ENCODE measurements at places on chromosomes 6 and 20.

GRCh38 chr6:35087361-35088280 lies 53.5 kb downstream of the TCP11 start:
- no peak for DNase-seq

DNA sequence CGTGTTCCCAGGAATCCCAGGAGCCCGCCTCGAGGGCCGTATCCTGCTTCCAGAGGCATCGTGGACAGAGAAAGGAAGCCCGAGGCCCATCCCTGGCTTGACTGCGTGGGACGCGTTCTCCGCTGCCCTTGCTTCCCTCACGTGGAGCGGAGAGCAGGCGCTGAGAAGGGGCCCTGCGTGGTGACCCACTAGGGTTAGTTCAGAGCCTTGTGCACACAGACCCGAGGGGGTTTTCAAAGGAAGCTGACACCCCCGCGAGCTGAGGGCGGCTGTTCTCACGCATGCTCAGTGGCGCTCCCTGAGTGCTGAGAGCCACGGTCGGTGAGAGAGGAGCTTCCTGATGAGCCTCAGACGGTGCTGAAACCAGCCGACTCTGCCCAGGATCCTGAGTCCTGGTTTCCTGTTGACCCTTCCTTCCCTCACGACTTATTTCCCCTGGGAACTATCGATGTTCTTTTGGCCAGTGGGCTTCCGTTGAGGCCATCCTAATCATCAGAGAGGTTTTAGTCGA lies 28.9 kb upstream of the CCR6 start:
- DNase-seq: no peak

GRCh38 chr6:30775104-30775503 lies 30.8 kb upstream of the IER3 start:
- no peak for DNase-seq

DNA sequence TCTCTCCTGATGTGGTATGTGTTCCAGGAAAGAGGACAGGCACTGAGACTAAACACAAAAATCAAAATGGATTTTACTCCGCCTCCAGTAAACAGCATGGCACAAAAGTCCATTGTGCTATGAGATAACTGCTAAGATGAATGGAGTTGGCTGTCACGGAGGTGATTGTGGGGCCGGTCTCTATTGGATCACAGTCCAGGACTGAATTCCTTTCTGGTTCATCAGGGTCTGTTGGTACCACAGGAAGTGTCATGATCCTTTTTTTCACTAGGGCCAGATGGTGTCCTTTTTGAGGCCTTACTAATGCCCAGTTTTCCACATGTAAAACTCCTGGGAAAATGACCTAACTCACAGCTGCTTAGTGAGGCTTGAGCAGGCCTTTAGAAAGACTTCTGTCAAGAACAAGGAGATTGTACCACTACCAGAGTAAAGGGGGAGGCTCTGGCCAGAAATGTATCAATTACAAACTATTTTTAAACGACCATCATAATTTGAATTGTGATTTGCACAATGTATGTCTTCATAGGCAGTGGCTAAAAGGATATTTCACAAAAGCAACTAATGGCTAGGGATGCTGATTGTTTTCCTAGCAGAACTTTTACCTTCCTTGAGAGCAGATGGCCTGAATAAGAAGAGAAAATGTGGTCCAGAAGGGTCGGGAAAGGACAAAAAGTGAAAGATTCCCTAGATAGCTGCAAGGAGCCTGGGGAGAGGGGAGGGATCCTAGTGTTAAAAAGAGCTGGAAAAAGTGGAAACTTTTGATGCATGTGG lies 192.2 kb upstream of the POU3F2 start:
- DNase-seq: peak; percentile 38

DNA sequence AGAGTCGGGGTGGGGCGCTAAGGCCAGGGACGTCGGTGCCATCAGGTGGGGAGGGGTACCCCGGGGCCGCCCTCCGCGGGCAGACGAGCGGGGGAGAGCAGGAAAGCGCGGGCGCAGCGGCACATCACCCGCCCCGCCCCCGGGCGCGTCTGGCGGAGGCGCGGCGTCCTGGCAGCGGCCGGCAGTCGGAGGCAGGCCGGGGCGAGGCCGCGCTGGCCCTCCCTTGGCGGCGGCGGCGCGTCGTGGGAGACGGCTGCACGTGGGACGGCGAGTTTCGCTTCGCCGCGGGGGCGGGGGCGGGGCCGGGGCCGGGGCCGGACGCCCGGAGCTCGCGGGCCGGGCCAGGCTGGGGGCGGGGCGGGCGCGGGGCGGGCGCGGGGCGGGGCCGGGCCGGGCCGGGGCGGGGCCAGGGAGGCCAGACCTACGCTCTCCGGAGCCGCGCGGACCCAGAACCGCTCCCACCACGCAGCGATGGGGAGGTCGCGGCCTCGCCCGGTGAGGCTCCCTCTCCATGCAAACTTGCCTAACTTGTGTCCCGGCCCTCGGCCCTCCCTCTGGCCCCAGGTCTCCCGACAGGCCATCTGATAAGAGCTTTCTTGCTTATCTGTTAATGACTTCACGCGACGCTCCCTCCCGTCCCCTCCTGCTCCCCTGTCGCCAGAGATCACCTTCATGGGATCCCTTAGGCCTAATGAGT lies 12.5 kb downstream of the ITPR3 start:
- DNase-seq: peak; percentile 1

DNA sequence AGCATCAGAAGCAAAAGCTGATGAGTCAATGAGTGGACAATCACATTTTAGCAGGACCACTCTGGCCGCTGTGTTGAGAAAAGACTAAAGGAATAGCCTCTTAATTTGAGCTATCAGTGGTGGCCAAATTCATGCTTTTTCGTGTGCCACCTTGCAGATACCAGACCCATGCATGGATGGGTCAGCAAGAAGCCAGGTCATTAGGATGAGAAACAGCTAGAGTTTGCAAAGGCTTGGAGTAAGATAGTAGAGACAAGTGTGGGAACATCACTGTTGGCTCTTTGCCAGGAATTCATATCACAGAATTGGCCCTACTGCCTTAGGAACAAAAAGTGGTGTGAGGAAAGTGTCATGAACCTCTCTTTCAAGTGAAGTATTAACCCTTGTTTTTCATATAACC lies 25.5 kb downstream of the MRAP2 start:
- DNase-seq: no peak

GRCh38 chr6:168638468-168639271 lies 197.7 kb downstream of the SMOC2 start:
- DNase-seq: no peak

GRCh38 chr6:168906391-168906790 lies 347.3 kb downstream of the THBS2 start:
- no peak for DNase-seq

- no peak for DNase-seq
Observed at GRCh38 chr6:105760746-105761145, 325.4 kb upstream of the PRDM1 start.

GRCh38 chr20:3661814-3662665 lies 1.2 kb downstream of the GFRA4 start:
- DNase-seq: no peak

DNA sequence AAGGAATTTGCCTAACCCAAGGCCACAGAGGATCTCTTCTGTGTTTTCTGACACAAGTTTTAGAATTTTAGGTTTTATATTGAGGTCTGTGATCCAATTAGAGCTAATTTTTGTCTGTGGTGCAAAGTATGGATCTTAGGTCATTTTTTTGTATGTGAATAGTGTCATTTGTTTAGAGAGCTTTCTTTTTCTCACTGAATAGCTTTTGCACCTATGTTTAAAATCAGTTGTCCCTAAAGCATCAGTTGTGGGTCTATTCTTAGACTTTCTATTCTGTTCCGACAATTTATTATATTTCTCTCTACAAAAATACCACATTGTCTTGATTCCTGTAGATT lies 341 bp upstream of the MCM9 start:
- no peak for DNase-seq

DNA sequence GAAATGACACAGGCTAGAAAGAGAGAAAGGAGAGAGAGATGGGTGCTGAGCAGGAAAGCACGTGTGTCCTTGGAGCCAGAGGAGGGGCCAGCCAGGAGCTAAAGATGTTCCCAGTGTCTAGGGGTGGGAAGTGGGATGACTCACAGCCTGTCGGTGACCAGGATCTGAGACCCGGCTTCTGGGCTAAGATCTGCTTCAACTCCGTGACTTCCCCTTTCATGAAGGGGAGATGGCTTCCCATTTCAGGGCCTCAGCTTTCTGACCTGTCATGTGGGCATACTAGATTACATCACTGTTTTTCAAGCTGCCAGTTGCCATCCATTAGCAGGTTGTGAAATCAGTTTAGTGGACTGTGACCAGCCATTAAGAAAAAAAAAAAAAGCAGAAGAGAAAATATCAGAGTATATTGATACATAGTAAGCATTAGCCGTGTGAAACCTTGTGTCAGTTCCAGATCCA lies 5.4 kb downstream of the TGM3 start:
- peak; percentile 13 for DNase-seq

GRCh38 chr20:59805786-59806577 lies 127.5 kb downstream of the SYCP2 start:
- DNase-seq: no peak

DNA sequence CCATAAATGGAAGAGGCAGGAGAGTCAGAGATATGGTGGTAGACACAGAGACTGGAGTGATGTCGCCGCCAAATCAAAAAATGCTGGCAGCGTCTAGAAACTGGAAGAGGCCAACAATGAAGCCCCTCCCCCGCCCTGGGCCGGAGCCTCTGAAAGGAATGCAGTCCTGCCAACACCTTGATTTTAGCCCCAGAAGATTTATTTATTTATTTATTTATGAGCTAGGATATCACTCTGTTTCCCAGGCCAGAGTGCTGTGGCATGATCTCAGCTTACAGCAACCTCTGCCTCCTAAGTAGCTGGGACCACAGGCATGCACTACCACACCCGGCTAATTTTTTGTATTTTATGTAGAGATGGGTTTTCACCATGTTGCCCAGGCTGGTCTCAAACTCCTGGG lies 82.6 kb upstream of the CCDC167 start:
- DNase-seq: no peak

DNA sequence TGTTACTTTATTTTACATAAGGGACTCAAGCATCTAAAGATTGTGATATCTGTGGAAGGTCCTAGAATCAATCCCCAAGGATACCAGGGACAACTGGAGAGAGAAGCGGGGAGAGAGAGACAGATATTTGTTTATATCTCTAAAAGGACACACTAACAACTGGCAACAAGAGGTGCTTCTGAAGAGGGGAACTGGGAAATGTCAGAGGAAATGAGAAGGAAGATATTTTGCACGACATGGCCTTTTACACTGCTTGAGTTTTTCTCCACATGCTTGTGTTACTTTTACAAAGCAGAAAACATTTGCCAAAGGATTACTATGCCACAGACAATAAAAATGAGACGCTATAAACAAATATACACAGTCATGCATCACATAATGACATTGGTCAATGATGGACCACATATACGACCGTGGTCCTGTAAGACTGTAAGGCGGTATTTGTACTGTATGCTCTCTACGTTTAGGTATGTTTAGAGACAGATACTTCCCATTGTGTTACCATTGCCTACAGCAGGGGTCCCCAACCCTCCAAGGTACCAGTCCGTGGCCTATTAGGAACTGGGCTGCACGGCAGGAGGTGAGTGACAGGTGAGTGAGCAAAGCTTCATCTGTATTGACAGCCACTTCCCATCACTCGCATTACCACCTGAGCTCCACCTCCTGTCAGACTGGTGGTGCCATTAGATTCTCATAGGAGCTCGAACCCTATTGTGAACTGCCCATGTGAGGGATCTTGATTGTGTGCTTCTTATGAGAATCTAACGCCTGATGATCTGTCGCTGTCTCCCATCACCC lies 64.6 kb upstream of the PTPN1 start:
- no peak for DNase-seq

- DNase-seq: no peak
Observed at GRCh38 chr6:170045563-170045960, 245.3 kb downstream of the DLL1 start.

- DNase-seq: no peak
Observed at GRCh38 chr6:20033697-20034407, 178.4 kb downstream of the MBOAT1 start.

- peak; percentile 81 for DNase-seq
Observed at GRCh38 chr6:161228921-161229591, 44.8 kb downstream of the AGPAT4 start.

DNA sequence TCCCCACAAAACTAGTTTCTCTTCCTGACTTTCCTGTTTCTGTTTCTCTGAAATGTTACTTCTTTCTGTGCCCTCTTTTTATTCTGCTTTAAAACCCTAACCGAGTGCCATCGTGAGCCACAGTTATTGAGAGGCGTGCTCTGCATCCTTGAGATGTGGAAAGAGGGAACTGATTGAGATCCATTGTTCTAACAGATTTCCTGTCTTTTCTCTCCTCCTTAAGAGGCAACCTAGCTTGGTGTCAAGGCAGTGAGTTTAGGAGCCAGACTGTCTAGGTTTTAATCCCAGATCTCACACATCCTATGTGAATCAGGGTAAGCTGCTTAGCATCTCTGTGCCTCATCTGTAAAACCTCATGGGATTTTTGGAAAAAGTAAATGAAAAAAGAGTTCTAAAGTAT lies 57.5 kb downstream of the SNX9 start:
- no peak for DNase-seq

Measured in hippocampal formation (tissue), 2 donors.